ENCODE measurements at places on chromosomes 7 and 10.

GRCh38 chr7:148581624-148582023, 8.9 kb upstream of the C7orf33 start:
- DNase-seq, result no peak

- DNase-seq, result no peak
Measured at GRCh38 chr10:36254199-36254598, 612.1 kb upstream of the FZD8 start.

DNA sequence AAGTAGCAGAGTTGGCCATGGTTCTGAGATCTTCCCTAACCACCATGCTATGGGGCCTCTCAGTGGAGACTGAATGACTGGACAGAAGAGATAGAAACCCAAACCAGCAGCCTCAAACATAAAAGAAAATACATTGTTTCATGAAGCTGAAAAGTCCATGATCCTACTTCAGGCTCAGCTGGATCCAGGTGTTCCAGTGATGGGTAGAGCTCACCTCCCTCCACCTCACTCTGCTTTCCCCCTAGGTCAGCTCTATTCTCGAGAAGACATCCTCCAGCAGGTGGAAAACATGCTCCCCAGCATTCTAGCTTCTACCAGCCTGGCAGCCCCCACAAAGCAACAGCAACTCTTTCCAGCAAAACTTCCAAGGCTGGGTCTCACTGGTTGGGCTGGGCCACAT, 132.1 kb downstream of the OAT start:
- DNase-seq, result no peak

- DNase-seq, result no peak
Measured at GRCh38 chr10:76119515-76119914, 688.1 kb downstream of the LRMDA start.

DNA sequence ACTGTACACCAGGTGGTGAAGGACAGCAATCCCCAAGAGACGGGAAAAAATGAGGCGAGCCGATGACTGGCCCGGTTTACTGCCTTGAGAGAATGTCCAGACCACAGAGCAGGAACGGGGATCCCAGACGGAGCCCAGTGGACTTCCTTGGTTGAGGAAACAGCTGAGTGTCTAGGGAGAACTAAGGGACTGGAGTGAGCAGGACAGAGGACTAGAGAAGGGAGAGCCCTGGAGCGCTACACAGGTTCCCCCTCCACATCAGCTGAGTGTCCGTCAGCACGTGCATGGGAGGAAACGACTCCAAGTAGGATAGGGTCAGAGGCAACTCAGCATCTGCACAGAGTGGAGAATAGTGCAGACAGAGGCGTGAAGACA, 7.1 kb upstream of the WDR86 start:
- no peak for DNase-seq

DNA sequence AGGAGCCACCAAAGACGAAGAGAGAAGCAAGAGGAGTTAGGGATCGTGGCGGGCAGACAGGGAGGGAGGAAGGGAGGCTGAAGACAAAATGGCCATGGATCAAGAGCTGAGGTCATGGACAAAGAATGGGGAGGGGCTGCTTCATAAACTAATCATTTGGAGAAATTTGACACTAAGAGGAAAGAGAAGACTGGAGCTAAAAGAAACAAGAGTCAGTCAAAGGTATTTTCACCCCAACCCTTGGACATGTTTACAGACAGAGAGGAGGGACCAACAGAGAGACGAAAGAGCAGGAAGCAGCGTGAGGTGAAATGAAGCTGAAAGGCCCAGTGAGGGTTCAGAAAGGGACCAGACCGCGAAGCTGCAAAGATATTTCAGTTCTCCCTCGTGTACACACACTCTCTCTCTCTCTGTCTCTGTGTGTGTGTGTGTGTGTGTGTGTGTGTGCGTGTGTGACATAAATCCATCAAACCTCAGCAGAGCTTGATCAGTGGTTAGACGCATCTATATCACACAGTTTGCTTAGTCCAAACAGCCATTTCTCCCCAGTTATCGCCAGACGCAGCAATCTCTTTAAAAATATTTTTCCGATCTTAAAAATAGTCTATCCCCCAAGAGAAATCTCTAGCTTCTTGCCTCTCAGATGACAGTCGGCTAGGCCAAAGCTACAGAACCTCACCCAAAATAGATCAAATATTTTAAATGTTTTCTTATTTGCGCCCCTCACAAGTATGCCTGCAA, 12.5 kb upstream of the CALD1 start:
- DNase-seq, result no peak

DNA sequence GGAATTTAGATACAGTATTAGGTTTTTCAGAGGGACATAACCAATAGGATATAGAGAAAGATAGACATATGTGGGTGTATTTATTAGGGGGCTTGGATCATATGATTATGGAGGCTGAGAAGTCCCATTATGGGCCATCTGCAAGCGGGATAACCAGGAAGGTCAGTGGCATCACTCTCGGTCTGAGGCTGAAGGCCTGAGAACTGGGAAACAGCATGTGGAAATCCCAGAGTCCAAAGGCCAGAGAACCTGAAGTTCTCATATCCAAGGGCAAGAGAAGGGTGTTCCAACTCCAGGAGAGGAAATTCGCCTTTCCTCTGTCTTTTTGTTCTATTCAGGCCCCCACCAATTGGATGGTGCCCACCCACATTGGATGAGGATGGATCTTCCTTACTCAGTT, 180.7 kb downstream of the POU6F2 start:
- DNase-seq, result no peak

DNA sequence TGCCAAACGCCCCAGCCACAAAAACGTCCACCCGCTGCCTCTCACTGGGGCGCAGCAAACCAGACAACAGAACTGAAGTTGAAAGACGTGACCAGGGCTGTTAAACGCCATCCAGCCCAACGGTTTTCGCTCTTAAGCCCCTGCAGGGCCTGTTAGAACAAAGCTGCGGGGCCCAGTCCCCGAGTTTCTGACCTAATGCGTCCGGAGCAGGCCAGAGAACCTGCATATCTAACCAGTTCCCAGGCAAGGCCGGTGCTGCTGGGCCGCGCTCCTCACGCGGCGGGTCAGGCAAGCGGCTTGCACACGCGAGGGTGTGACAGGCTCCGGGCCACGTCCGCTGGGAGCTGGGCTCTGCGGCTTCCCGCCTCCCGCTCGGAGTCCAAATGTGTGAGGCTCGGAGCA, 87.0 kb downstream of the PTPRN2 start:
- no peak for DNase-seq

GRCh38 chr7:7251742-7252141, 69.4 kb downstream of the C1GALT1 start:
- DNase-seq, result no peak

GRCh38 chr10:103616705-103617601, 123.4 kb downstream of the NEURL1 start:
- no peak for DNase-seq

GRCh38 chr7:87404674-87405073, 59.2 kb downstream of the CROT start:
- no peak for DNase-seq

DNA sequence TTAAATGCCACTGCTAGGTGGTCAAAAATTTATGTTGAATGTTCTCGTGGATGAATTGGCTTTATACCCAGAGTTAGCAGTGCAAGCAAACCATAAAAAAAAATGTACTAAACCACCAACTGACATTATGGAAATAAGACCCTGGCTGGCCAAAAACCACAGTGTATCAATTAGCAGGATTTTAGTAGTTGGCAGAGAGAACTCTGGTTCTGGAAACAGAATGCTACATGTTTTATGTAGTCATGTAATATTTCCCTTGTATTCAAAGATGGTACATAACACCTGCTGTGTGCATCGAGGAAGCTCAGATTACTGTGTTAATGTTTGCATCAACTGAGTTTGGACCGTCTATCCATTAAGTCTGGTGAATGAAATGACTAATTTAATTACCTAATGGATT, 618.5 kb downstream of the CCSER2 start:
- DNase-seq, result no peak

- DNase-seq, result no peak
Measured at GRCh38 chr7:106073701-106074100, 38.4 kb downstream of the SYPL1 start.

DNA sequence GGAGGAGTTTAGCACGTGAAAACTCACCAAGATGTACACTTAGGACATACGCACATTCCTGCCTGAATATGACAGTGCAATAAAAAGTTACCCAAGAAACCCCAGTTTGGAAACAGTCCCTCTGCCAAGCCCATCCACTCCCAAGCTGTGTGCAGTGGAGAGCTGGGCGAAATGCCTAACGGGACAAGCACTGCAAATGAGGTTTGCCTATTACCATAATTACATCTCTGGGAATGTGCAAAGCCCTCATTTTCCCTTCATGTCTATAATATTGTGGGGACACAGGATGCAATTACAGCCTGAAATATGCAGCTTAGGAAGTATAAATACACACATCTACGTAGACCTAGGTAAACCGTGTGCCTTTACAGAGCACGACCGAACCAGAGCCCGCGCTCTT, 117.5 kb downstream of the PLXNA4 start:
- DNase-seq, result no peak

DNA sequence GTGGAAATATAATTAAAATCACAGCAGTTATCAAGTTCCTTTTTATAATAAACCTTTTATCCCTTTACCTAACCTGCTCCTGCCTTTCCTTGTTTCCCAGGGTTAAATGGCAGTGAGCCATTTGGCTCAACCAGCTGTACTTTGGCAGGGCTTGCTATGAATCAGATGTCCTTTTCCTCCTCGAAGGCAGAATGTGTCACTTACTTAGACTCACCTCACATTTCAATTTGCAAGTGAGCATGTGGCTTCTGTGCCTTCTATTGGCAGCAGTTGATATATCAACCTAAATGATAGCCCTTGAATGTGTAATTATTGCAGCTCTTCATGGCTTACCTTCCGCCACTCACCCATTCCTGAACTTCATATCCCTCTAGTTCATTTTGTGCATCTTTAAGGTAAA, 301.7 kb downstream of the CSTF2T start:
- no peak for DNase-seq

GRCh38 chr7:139860090-139860775, 31.2 kb downstream of the TBXAS1 start:
- no peak for DNase-seq

DNA sequence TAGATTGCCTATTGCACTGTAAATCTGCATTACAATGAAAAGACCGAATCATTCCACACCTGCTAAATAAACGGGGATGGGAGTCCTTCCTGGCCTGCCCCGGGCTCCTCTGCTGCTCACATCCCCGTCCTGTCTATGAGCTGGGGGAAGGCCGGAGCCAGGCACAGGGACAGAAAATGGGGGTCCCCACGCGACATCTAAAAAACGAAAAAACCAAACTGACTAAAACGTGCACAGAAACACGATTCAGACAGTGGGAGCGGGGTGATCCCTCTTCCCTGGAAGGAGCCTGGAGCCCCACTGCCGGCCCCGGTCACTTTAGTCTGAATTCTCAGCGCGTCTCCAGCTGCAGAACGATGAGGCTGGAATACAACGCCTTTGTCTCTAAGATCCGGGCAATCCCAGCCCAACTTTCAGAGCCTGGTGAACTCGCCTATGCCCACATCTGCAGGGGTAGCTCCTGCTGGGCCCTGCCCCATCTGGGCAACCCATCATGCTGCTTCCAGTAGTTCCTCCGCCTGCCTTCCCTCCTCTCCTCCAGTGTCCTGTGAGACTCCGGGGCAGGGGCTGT, 78.0 kb downstream of the ADARB2 start:
- no peak for DNase-seq

- DNase-seq, result no peak
Measured at GRCh38 chr7:91240376-91240941, 23.8 kb upstream of the FZD1 start.

GRCh38 chr7:42628054-42628453, 283.8 kb downstream of the C7orf25 start:
- no peak for DNase-seq

GRCh38 chr7:88239852-88240251, 20.0 kb upstream of the SRI start:
- DNase-seq, result no peak

- no peak for DNase-seq
Measured at GRCh38 chr10:12487366-12487765, 138.0 kb downstream of the CAMK1D start.

DNA sequence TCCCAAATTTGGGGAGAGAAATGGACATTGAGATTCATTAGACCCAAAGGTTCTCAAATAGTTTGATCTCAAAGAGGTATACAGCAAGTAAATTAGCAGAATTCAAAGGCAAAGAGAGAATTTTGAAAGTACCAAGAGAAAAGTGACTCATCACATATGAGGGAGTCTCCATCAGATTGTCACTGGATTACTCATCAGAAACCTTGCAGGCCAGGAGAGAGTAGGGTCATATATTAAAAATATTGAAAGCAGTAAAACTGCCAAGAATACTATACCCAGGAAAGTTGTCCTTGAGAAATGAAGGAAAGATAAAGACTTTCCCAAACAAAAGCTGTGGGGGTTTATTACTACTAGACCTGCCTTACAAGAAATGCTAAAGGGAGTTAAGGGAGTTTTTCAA, 140.6 kb downstream of the TMEM168 start:
- no peak for DNase-seq

Data from activated T-helper 1 cell treated with anti-CD3 and anti-CD28 coated beads, Interleukin-2, amount 50 U/mL, for 16 hours (primary cell).